ENCODE measurements at places on chromosomes 16 and 17.

- no peak for DNase-seq
These were observed 1.4 kb downstream of the LGALS3BP start for GRCh38 chr17:78977997-78978973.

GRCh38 chr16:16578701-16579100 lies 199.8 kb downstream of the NPIPA7 start:
- DNase-seq, result no peak

GRCh38 chr17:4503283-4504025 lies 4.8 kb downstream of the SPNS2 start:
- no peak for DNase-seq

DNA sequence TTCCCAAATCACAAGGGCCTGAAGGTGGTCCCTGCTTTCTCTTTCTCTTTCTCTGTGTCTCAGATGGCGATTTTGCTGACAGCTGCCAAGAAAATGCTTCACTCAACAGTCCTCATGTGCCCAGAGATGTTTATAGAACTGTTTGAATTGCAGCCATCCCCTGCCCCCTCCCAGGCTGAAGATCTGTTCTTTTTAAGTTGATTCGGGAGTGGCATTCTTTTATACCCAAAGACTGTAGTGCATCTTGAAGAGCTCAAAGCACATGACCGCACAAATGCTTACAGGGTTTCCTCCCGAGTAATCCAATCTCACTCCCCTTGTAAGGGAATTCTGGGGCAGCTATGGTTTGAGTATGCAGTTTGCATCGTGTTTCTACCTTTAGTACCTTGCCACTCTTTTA lies 75.7 kb downstream of the SEC14L1 start:
- DNase-seq, result no peak

Measured in hepatic stellate cell (primary cell).